ENCODE measurements at places on chromosomes 7 and 10.

DNA sequence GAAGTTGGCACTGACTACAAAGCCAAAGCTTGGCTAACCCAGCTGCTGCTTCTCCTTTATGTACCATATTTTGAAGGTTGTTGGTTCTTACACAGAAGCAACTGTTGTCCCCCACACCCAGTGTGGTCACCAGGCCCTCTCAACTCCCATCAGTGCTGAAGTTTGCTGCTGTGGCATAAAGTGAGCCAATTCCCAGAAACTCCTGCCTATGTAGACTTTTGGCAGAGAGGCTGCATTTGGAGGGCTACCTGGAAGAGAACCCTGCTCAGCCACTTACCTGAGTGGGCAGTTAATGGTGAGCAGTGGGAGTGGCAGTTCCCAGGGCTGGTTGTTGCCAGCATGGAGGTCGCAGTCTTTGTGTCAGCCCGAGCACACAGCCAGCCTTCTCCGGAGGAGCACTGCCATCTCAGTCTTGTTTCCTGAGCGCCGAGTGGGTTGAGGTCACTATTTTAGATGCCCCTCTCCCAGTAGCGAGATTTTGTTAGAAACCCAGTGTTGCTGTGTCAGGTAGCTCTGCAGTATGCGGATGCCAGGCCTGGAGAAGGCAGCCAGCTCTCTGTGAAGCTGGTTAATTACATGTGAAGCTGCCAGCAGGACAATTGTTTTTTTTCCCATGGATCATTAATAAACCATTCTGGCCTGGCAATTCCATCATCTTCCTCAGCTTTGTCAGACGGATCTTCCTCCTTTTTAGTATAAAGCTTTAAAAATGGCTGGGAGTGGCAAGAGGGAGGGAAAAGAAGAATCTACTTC is 24.5 kb downstream of the LRRC4 start:
- no peak for DNase-seq

GRCh38 chr7:128865303-128865702 is 2.6 kb downstream of the ATP6V1F start:
- no peak for DNase-seq

- DNase-seq: no peak
Measured at GRCh38 chr10:19728376-19728775, 87.9 kb upstream of the PLXDC2 start.

- DNase-seq: no peak
Measured at GRCh38 chr10:67433276-67433675, 262.7 kb downstream of the CTNNA3 start.

GRCh38 chr7:116150588-116150987 is 59.8 kb upstream of the TES start:
- DNase-seq: no peak

DNA sequence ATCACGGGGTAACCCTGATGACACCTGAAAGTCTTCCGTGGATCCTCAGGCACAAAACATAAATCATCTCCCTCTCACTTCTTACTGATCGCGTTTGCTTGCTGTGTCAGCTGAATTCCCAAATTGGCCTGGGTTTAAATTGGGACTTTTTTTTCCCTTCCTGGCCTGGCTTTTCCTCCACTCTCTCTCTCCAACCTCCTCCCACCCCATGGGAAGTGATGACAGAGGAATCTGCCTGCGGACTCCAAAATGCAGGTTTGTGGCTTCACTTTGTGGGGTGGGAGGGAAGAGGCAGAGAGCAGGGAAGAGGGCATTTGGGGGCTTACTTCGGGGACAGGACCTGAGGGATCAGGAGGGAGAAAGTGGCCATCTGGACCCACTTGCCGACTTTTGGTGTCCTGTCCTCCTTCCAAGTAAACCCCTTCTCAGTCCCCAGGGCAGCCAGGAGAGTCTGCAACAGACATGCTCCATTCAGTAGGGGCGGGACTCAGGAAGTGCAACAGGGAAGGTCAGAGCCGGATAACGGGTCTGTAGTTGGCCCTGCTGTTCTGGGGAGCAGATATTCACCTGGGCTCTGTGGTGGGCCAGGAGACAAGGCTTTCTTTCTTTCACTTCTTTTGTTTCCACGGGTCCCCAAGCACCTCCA is 172.7 kb downstream of the PLXNA4 start:
- DNase-seq: no peak

- no peak for DNase-seq
Measured at GRCh38 chr7:135514856-135515255, 5.0 kb upstream of the CNOT4 start.

- DNase-seq: no peak
Measured at GRCh38 chr7:44395067-44395466, 69.7 kb upstream of the CAMK2B start.

- DNase-seq: no peak
Measured at GRCh38 chr10:21084700-21085099, 187.6 kb upstream of the NEBL start.

- no peak for DNase-seq
Measured at GRCh38 chr7:81366546-81366945, 403.3 kb downstream of the HGF start.

DNA sequence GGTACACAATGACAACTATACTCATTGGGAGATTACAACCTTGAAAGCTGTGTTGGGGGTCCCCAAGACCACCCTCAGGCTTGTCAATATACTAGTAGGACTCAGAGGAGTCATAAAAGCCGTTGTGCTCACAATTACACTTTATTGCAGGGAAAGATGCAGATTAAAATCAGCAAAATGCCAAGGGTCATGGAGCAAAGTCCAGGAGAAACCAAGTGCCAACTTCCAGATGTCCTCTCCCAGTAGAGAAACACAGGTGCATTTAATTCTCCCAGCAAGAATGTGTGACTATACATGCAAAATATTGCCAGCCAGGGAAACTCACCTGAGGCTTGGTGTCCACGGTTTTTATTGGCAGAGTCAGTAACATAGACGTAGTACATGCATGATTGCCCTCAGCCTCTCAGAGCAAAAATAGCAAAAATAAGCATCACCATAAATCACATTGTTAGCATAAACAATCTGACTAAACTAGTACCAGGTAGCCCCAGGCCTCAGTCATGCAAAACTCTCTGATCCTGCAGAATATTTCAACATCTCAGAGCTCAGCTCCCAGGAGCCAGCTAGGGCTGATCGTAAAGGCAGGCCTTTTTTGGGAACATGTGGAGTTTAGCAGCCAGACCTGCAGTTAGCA is 50.7 kb downstream of the VIM start:
- DNase-seq: no peak

- DNase-seq: no peak
Measured at GRCh38 chr10:27188259-27188658, 33.1 kb downstream of the MASTL start.

- peak; percentile 56 for DNase-seq
Measured at GRCh38 chr10:70815504-70816219, at the start of gene SGPL1. Gene SGPL1 (plus strand): TSS chr10:70815948. CDS start chr10:70816854, 906 bp downstream.

DNA sequence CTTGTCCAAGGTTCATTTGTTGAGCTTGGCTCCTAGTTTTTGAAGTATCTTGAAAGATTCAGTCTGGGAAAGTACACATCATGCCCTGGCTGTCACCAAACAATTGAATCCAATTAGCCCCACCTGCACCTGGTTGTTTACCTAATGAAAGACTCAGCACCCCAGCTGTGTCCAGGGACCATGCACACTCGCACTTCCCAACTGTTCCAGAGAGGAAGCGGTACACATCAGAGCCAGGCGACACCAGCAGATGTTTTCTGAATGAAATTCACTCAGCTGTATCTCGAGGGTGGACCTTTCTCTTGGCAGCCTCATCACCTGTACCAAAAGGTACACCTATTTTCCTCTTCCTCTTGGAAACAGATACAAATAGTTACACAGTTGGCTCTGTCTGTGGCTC is 216.4 kb upstream of the LRGUK start:
- DNase-seq: no peak

DNA sequence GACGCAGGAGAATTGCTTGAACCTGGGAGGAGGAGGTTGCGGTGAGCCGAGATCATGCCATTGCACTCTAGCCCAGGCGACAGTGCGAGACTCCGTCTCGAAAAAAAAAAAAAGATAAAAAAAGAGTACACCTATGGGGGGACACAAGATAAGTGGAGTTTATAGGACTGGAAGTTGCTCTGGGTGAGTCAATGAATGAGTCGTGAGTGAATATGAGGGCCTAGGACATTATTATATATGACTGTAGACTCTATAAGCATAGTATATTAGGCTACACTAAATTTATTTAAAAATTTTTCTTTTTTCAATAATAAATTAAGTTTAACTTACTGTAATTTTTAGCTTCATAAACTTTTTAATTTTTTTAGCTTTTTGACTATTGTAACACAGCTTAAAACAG is 19.4 kb upstream of the SGCE start:
- no peak for DNase-seq

DNA sequence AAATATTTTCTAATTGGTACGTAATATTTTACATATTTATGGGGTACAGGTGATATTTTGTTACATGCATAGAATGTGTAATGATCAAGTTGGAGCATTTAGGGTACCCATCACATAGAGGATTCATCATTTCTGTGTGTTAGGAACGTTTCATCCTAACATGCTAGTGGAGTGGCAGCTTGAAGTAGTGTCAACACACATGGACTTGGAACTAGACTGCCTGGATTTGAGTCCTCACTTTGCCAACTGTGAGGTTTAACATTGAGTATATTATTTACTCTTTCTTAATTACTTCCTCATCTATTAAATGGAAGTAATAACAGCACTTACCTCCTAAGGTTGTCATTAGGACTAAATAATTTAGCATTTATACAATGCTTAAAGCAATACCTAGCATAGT is 241.9 kb downstream of the PLXDC2 start:
- DNase-seq: no peak

DNA sequence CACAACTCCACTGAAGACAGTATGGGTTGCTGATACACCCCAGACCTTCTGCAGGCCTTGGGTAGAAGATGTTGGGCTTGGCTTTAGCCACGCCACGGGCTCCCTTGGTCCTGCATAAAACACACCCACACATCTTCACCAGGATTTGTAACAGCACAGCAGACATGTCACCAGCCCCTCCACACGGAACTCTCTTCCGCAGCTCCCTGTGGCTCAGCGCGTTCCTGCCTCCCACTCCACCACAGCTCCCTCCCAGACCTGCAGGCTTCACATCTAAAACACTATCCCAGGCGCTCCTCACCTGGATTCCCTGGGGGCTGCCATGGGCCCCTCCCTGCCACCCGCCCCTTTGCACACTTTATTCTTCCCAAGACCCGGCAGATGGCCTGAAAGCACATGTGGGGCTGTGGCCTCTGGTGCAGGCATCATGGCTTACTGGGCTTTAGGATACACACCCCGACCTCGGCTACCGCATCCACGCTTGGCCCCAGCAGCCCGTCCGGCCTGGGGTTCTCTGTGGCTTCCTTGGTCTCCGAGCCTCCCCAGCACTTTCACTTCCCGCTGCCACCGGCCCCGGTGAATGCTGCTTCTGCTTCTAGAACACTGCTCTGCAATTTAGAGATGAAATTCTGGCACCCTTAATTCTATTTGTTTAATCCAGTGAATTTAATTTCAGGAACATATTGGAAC is 432.9 kb downstream of the DNAJB6 start:
- DNase-seq: no peak

DNA sequence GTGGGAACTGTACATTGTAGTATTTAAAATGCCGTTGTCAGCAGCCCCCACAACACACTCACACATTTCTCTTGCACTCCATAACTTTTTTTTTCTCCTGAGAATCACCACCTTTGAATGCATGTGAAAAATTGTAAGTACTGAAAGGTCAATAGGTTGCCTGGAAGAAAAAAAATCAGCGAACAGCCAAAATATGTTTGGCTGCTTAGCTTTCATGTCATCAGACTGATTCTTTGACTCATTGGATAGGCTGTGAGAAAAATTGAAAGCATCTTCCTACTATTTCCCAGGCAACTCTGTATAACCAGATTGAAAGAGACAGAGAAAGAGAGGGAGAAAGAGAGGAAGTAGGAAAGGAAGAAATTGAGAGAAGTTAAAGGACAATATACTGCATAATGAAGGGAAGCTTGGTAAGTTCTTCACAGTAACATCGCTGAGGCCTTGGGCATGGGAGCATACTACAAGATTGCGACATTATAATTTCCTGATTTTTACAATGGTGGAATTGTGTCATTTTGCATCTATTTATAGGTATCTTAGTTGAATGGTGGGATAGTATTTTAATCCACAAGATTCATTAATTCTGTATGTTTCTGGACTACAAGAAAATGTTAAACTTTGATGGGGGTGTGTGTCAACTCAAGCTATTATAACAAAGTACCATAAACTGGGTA is 249.3 kb upstream of the KCND2 start:
- peak; percentile 25 for DNase-seq

DNA sequence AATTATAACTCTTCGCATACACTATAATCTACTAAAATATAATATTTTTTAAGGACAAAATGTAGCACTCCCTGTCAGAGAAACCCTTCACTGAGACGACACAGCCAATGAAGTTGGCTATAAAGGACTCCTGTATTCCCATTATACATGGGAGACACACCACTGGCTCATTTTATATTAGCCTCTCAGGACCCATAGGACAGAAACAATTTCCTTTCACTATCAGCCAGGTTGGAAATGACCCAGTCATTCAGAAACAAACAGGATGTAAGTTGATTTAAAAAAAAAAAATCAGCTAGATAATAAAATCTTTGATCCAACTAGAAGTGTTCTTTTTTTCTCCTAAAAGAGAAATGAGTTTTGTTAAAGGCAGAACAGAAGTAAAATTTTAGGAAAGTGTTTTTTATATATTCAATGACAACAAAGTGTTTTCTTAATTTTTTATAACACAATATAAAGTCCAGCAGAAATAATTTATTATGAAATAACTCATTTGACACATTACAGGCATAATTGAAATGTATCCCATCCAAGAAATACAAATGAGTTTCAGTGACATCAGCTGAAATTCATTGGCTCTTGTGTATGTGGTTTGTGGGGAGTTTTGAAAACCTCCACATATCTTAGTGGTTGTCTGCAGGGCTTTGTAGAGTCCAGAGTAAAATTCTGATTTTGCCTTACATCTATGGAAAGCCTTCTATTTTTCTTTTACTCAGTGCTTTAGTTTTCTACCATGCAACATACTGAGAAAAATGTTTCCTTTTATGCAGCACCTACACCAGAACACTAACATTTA is 64.1 kb downstream of the CTTNBP2 start:
- no peak for DNase-seq

DNA sequence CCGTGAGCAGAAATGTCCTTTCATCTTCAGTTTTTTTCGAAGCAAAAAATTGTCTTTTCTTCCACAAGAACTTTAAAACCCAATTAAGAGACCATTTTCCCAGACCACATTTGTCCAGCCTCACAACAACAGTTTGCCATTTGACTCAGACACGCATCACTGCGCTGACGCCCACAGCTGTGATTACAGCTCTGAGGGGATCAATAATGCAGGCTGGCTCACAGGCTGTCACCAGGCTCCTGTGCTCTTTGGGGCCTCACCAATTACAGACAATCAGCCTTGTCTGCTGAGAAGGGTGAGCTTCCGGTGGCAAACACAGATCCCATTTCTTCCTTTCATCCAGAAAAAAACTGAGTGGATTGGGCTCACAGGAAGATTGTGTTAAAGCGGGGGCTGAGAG is 33.3 kb downstream of the DDC start:
- no peak for DNase-seq

- peak; percentile 70 for DNase-seq
Measured at GRCh38 chr10:99775850-99776249, 6.6 kb upstream of the ABCC2 start.

DNA sequence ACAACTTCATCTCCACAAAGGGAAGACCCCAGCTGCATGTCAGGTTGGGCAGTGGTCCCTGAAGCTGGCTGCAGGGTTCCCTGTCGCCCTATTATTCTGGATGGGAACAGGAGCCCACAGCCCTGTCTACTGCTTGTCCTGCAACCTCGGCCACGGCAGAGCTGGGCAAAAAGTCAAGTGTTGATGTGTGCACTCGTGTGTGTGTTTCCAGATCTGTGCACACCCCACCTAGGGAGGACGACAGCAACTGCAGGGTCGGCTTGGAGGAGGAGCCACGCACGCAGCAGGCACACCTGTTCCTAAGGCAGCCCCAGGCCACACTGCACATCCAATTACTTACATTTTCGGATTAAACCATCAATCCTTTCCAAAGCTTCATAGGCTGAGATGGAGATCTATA is 23.6 kb downstream of the PITRM1 start:
- DNase-seq: no peak

Data from fibroblast of skin of left biceps (primary cell).